ENCODE measurements at places on chromosomes 7 and 10. TPM values are rescaled to one million over a fixed set of nuclear protein-coding genes. Genes with fewer than 3 reads are reported as not detected.

- no peak for DNase-seq
Measured at GRCh38 chr10:105963334-105963884, 1201.1 kb downstream of the SORCS1 start.

DNA sequence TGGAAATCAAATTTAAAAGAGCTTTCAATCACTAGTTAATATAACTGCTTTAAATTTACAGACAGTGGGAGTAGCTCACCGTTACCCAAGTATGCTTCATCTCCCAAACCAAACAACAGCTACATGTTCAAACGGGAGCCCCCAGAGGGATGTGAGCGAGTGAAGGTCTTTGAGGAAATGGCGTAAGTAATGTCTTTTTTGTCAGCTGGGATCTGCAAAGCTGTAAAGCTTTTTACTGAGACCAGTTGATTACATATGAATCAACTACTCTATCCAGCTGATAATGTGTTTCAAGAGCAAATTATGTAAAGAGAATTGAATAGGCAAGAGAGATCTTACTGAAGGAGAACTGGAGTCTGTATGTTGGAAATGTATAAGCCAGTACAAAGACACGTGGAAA is 116.2 kb downstream of the GLCCI1 start:
- no peak for DNase-seq

GRCh38 chr7:117096942-117097341 is 143.6 kb downstream of the ST7 start:
- DNase-seq: no peak

DNA sequence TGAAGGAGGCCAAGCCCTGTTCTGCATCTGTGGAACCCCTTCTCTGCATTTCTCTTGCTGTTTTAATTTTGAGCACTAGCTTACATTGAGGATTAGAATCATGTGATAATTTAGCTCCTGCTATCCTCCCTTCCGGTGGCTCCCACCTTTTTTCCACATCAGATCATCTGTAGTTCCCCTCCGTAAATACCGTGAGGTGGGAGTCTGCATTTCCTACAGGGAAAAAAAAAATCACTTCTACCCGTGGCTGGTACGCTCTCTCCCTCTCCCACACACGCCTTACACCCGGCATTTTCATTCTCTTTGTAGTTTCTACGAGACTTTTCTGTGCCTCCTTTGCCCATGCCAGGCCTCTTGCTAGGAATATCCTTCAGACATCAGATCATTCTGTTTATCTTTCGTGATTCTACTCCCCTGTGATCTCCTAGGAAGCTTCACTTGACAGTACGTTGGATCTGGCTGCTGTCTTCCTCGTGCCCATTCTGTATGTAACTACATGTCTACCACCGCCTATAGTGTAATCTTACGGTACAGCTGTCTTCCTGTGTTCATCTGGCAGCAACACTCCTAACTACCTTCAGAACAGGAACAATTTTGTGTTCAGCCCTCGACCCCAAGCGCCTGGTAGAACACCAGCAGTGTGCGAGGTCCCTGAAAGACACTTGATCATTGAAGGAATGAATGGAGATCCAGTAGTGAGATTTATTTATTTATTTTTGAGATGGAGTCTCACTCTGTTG is 41.7 kb upstream of the OCM start:
- DNase-seq: no peak

DNA sequence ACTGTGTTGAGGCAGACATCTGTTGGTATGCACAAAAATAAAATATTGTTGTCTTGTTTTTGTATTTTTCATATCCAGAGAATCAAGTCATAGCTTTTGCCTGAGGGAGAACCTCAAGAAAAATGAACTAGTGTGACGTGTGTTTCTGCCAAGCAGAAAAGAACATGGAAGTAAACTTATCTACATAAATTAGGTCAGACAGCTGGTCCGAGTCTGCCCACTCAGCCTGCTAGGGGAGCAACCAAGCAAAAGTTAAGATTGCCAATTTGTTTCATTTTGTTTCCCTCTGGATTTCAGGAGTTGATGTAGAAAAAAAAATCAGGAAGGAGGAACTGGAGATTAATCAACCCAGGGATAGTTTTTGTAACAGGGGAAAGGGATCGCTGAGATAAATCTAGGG is 572.4 kb upstream of the LRRTM3 start:
- DNase-seq: no peak

The UPP1 gene
- total RNA-seq: 125 TPM

The NPY4R gene
- total RNA-seq: not detected

Data from CD4-positive, alpha-beta T cell (primary cell).